ENCODE measurements at places on chromosomes 6 and 20.

DNA sequence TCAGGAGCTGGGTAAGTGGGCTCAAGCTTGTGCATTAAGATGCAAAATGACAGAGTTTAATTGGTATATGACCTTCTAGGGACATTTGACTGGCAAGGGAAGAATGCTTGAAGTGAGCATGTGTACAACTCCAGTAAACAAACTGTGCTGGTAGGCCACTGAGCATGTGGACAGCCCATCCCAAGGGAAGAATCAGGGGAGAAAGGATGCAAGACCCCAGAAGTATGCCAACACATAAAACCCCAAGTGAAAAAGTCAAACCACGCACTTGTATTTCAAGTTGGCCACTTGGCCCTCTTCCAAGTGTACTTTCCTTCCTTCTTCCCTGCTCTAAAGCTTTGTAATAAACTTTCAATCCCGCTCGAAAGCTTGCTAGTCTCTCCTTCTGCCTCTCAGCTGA lies 10.4 kb upstream of the THBD start:
- DNase-seq: peak; percentile 15

DNA sequence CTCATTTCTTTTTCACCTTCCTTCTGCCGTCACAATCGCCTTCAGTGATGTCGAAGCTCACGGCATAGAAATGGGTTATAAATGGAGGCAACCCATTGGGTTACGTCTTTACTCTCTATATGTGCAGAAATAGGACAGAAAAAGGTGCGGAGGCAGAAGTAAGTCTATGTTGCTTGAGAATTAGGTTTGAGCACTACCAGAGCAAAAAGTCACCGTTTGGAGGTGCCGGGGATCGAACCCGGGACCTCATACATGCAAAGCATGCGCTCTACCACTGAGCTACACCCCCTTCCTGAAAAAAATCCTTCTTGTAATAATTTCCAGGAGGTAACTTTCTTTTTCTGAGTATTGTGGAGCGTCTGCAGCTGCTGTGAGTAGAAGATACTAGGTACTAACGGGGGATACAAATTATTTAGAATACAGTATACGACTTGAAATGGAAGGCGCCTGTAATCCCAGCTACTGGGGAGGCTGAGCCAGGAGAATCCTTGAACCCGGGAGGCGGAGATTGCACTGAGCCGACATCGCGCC lies 134.2 kb downstream of the TRIM27 start:
- DNase-seq: peak; percentile 60

GRCh38 chr6:131947986-131948661 lies 3.0 kb downstream of the CCN2 start:
- no peak for DNase-seq

- DNase-seq: no peak
Measured at GRCh38 chr20:25654487-25654886, 30.7 kb upstream of the NANP start.

- DNase-seq: no peak
Measured at GRCh38 chr6:98831057-98831958, 3.1 kb upstream of the POU3F2 start.

GRCh38 chr6:119482850-119483285 lies 133.3 kb upstream of the MAN1A1 start:
- no peak for DNase-seq

GRCh38 chr20:20734475-20734948 lies 22.1 kb upstream of the RALGAPA2 start:
- DNase-seq: no peak

DNA sequence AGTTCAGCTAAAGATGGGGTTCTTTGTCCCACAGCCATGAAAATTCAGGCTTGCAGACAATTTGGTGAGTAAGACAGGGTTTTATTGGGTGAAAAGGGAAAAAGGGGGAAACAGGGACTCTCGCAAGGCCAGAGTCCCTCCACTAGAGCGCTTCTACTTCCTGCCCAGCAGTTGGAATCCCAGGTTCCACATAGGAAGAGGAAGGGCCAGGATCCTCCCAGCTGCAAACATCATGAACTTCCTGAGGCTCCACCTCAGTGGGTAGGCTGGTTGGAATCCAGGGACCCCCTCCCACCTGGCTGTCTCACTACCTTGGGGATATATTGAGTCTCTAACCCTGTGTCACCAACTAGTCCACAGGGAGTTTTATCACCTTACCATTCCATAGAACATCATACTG lies 39.5 kb upstream of the PRSS16 start:
- DNase-seq: no peak

- no peak for DNase-seq
Measured at GRCh38 chr6:24666097-24666640, 530 bp downstream of the TDP2 start.

DNA sequence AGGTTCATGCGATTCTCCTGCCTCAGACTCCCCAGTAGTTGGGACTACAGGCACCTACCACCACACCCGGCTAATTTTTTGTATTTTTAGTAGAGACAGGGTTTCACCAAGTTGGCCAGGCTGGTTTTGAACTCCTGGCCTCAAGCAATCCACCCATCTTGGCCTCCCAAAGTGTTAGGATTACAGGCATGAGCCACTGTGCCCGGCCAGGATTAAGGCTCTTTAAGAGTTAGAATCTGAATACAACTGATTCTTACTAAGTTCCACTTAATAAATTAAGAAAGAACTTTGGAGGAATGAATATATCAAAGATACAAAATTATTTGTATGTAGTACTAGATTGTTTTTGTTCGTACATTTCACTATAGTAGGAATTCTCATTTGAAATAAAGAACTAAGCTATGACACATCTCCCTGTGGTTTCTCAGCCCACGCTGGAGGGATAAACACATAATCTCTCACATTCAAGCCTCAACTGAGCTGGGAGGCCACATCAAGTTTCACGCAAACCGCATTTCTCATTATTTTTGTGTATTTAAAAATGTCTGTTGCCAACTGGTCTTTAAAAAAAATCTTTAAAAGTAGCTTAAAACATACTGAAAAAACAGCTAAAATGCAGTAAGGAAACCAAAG lies 34.2 kb downstream of the DTNBP1 start:
- DNase-seq: peak; percentile 89

GRCh38 chr6:1871724-1872315 lies 262.1 kb downstream of the FOXC1 start:
- DNase-seq: no peak

DNA sequence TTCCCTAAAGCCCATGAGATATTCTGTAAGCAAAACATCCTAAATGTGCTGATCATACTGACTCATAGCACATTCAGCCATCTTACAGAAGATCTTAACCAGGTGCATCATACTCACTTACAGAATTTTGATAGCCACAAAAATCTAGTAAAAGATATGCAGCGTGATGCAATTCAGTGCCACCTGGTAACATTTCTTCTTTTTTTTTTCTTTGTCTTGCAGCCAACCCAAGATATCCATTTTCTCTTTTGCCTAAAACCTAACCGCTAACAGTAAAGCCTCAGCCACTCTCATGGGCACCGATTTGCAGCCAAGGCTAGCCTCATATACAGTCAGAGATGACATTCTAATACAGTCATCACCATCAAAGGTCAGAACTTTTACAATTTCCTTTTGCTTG lies 293.3 kb downstream of the HACE1 start:
- DNase-seq: no peak

DNA sequence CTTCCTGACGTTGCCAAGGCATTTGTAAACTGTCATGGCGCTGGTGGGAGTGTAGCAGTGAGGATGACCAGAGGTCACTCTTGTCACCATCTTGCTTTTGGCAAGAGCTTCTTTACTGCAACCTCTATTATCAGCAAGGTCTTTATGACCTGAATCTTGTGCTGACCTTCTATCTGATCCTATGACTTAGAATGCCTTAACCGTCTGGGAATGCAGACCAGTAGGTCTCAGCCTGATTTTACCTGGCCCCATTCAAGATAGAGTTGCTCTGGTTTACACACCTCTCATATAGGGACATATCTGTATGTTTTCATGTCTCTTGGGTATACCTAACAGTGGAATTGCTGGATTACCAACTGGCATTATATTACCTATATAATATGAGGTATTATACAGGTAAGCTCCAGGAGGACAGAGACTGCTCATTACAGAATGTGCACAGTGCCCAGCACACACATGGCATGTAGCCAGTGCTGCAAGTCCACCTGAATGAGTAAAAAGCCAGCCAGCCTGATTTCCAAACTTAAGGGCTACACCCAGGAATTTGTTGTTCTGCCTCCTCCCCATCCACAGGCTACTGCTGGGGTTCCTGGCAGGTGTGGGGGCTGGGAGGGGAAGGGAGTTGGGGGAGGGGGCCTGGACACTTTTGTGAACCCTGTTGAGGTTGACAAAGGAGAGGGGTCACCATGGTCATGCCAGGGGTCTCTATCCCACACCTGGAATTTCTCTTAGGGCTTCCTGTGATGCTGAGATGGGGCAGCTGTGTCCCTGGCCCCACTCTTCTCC lies 35.2 kb upstream of the BLCAP start:
- no peak for DNase-seq

GRCh38 chr20:29878777-29879442 lies 1378.6 kb upstream of the DEFB115 start:
- no peak for DNase-seq

Measured in H4 (cell line).